ENCODE measurements at places on chromosomes 7 and 10. TPM values are rescaled to one million over a fixed set of nuclear protein-coding genes. Genes with fewer than 3 reads are reported as not detected.
A peak's percentile ranks its signal among the peaks of the same experiment; 100 is the strongest.

DNA sequence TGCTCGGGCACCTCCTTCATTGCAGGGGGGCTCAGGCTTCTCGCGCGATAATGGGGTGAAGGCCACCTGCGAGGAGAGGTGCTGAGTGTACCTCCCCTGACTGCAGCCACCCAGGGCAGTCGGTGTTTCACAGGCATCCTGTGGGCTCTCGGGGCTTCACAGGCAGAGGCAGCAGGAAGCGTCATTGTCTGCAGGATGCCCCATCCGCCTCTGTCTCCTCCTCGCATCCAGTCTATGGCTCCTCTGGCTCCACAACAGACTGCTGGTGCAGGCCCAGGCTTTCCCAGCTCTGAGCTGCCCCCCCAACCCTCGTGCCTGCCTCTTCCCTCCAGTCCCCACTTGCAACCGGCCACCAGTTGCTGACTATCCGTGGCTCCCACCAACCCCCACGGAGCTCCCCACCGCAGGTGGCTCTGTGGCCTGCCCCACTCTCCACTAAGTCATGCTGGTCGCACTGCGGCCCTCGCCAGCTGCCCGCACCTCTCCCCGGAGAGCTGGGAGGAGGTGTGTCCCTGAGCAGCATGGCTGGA is 36.5 kb downstream of the CAMK2B start:
- DNase-seq: peak; percentile 60

DNA sequence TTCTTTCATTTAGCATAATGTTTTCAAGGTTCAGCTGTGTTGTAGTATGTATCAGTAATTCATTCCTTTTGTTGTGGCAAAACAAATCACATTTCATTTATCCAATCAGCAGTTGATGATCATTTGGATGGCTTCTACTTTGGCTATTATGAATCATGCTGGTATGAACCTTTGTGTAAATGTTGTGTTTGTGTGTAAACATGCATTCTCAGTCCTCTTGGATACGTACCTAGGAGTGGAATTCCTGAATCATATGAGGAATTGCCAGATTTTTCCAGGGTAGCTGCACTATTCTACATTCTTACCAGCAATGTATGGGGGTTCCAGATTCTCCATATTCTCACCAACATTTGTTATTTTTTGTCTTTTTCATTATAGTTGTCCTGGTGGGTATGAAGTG is 578.5 kb upstream of the MKI67 start:
- DNase-seq: no peak

GRCh38 chr10:25615926-25616325 is 318.1 kb upstream of the MYO3A start:
- DNase-seq: no peak

- DNase-seq: no peak
Measured at GRCh38 chr7:2886900-2887299, 42.8 kb upstream of the GNA12 start.

Gene ST8SIA6
- total RNA-seq: 3.1 TPM

Gene ARHGEF35
- total RNA-seq: 5.4 TPM

DNA sequence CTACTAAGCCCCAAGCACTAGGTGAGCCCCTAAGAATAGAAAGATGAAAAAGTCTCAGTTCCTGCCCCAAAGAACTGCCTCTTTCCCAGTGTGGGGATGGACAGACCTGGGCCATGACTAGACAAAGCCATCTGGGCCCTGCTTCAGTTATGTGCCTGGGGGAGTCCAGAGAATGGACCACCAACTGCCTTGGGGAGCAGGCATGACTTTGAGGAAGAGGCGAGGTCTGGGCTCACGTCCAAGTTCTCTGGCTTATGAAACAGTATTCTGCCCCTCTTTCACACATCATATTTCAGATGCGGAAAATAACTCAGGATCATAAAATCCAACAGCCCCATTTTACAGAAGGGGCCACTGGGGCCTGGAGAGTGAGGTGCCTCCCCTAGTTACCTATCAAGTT is 80.3 kb downstream of the PLXNA4 start:
- no peak for DNase-seq

GRCh38 chr10:4847561-4848355 is 21.8 kb downstream of the AKR1E2 start:
- DNase-seq: no peak

Gene RTKN2
- 0.19 TPM for total RNA-seq

DNA sequence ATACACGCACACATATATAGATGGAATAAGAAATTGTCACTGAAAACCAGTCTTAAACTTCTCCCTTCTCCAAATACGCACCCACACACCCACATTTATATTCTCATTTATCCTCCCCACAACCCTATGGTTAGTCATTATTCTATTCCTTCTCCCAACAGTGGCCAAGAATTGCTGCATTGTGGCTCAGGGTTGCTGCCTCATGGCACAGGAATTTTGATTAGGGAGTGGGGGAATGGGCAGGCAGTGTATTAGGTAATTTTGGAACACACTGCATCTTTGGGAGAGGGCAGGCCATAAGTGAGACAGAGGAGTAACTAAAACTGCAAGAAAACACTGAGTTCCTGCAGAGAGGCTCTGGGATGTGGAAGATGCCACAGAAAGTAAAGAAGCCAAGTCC is 35.7 kb downstream of the NAPEPLD start:
- no peak for DNase-seq

DNA sequence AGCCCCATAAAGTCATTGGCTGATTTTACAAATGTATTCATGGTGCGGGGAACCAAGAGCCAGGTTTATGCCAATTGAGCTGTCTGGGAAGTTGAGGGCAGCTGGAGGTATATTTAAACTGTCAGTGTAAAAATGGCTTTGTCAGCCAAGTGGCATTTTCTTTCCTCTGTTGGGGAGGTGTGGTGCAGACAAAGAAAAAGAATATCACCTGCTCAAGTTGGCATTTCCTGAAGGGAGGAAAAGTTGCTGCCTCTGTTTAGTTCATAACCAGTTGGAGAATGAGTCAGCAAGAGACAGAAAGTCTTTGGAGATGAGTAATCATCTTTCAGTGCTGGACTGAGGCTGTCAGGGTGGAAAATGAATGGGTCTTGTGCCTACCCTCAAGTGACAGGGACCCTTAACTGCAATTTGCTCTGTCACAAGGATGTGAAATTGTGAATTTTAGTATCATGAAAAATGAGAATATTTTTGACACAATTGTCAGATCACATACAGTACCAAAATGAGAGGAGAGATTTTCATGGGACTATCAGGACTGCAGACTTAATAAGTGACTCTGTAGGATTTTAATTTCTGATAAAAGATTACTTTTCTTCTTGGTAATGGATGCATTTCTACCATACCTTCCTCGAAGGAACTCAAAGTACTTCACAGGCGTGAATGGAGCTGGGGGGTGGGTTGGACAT is 137.3 kb downstream of the ANLN start:
- DNase-seq: no peak

GRCh38 chr10:3935933-3936359 is 150.9 kb upstream of the KLF6 start:
- DNase-seq: no peak

GRCh38 chr7:32569388-32570289 is 74.3 kb downstream of the AVL9 start:
- DNase-seq: no peak

Gene INMT
- 150 TPM for total RNA-seq

GRCh38 chr10:86360657-86361056 is 5.9 kb downstream of the GRID1 start:
- peak; percentile 52 for DNase-seq

- no peak for DNase-seq
Measured at GRCh38 chr10:70504521-70505358, 26.2 kb downstream of the PALD1 start.

Gene CALY
- not detected for total RNA-seq

Gene TFPI2
- total RNA-seq: 2.3 TPM

Gene SFR1
- 9.2 TPM for total RNA-seq

DNA sequence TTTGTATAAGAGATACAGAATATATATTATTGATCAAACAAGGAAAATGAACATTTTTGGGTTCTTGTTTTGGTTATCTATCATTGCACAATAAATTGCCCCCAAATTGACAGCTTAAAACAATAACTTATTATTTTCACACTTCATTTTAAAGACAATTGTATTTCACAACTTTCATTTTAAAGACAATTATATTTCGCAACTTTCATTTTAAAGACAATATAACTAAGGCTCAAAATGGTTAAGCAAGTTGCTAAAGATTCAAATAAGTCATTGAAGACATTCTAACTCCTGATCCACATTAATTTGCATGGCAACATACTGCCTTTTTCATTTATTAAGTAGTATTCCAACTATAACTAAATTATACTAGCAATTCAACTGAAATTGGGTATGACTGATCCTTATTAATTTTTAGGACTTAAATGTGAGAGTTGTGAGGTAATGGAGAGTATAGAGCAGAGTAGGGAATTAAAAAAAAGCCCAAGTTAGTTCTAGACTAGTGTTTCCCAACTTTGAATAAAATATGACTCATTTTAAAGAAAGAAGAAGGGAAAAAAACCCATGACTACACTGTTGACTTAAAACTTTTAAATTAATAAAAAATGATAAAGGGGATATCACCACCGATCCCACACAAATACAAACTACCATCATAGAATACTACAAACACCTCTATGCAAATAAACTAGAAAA is 9.9 kb upstream of the STEAP2 start:
- DNase-seq: no peak

- DNase-seq: no peak
Measured at GRCh38 chr10:102721954-102722353, 7.5 kb downstream of the SFXN2 start.

Gene CYP3A7
- total RNA-seq: not detected

DNA sequence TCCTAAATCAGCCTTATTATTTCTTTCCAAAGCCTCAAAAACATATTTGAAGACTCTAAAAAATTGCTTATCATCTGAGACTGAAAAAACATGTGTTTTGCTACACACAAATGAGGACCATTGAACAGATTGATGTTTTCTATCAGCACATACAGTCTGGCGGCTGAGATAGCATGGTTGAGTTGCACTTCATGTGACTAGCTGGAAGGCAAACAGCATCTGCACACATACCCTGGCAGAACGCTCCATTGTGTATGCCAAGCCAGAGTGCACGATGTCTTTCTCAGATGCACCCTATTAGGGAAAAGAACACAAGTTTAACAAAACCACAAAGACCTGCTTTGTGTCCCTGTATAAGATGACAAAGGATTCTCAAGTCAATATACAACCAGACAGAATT is 33.0 kb downstream of the FAM25A start:
- no peak for DNase-seq
